Adrenal gland (tissue), 19 donors: ENCODE measurements at places on chromosomes 5 and 9. TPM values are rescaled to one million over a fixed set of nuclear protein-coding genes. Genes with fewer than 3 reads are reported as not detected.

GRCh38 chr9:129745200-129745599 lies 7.6 kb downstream of the PTGES start:
- H3K36me3 ChIP-seq = no peaks in the 10 kb centered on the region
- no peak overlapping the region for H3K27ac ChIP-seq
- no peaks in the 10 kb centered on the region for H3K27me3 ChIP-seq
- DNase-seq = no peak
- H3K4me3 ChIP-seq = no peak overlapping the region
- H3K4me1 ChIP-seq = no peaks in the 10 kb centered on the region

GRCh38 chr5:174922955-174923354 lies 198.6 kb downstream of the MSX2 start:
- no peaks in the 10 kb centered on the region for H3K36me3 ChIP-seq
- no peaks in the 10 kb centered on the region for H3K27me3 ChIP-seq
- no peak overlapping the region for H3K4me3 ChIP-seq
- no peak overlapping the region for H3K27ac ChIP-seq
- DNase-seq = no peak

DNA sequence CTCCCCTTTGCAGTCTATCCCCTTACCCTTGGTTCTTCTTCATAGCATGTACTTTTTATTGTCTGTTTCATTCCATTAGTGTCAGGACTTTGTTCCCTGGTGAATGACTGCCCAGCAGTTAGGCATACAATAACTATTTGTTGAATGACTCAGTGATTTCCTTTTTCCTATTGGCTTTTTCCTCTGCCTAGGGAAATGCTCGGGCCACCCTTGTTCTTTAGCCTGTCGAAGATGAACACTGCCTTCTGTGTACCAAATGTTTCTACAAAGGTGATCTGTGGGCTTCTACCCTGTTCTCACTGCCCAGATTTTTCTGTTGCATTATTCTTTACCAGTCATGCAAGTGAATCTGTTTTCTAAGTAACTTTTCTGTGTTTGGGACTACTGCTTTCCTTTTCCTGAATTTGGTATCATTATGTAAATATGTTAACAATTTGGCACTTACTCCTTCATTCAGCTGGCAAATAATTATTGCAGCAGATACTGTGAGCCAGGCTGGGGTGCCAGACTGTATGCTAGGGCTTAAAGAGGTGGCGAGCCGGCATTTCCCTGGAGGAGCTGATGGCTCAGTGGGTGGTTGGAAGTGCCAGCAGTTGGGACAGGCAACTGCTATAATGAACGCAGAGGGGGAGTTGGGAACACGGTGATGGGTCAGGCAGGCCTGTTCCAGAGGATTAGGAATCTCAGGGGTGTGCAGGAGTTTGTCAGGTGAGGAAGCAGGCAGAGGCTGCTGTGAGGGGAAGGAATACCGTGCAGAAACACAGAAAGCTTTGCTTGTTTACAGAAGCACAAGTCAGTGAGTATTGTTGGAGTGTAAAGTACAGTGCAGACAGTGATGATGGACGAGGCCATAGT lies 30.6 kb downstream of the KDM4C start:
- H3K27me3 ChIP-seq = no peaks in the 10 kb centered on the region
- H3K27ac ChIP-seq = no peak overlapping the region
- H3K36me3 ChIP-seq = peaks cover under 1% of the 10 kb centered on the region
- no peak for DNase-seq

GRCh38 chr5:16866795-16867576 lies 69.1 kb downstream of the MYO10 start:
- H3K4me3 ChIP-seq = no peak overlapping the region
- H3K27ac ChIP-seq = no peak overlapping the region
- no peaks in the 10 kb centered on the region for H3K4me1 ChIP-seq
- no peaks in the 10 kb centered on the region for H3K36me3 ChIP-seq

DNA sequence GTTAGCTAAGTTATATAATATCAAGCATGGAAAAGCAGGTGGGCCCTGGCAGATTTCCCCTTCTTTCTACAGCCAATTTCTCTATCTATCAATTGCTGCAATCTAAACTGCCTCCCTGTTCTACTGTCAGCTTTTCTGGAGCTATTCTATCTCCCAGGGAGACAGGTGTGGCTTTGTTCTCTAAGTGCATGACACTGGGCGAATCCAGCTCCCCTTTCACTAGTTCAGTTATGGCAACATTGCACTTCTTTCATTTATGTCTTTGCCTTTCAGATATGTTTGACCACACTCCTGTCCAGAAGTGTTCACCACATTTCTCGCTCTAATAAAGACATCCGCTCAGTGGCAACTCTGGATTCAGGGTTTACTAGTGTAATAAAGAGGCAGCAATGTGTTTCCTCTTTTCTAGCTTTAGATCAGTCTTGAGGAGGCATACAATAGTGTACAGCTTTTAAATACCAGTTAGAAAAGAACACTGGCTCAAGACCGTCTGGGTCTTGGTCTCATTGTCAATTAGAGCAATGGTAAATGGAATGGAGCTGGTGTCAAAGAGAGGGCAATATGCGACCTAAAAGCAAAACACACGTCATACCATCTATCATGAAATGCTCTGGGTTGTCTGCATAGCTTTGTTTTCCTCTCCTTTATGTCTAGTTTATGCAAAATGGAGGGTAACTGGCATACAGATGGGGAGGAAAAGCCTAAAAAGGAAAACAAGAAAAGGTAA lies 197.0 kb downstream of the SLF1 start:
- no peak overlapping the region for H3K4me3 ChIP-seq
- no peaks in the 10 kb centered on the region for H3K4me1 ChIP-seq
- no peak for DNase-seq
- H3K36me3 ChIP-seq = no peaks in the 10 kb centered on the region
- no peak overlapping the region for H3K27ac ChIP-seq

AGGF1 gene
- 19.7 TPM for total RNA-seq
